ENCODE measurements at places on chromosomes 3 and 15.
A peak's percentile ranks its signal among the peaks of the same experiment; 100 is the strongest.

DNA sequence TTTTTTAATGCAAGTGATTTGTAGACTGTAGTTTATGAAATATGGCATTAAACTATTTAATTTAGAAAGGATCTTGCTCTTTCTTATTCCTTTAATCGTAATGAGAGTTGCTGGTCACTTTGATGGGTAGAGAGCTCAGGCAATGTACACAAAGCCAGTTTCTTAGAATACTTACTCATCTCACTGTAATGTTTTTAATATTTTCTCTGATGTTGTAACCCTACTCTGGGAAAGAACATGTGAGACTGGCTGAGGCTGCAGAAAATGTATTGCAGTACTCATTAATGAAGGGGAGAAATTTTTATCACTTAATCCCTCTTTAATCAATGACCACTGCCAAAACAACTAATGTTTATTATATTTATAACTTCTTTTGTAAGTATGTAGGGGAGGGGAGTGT lies 479.4 kb upstream of the KCNMB2 start:
- peak; percentile 27 for DNase-seq

GRCh38 chr3:111087924-111088469 lies 16.4 kb downstream of the NECTIN3 start:
- no peak for DNase-seq

DNA sequence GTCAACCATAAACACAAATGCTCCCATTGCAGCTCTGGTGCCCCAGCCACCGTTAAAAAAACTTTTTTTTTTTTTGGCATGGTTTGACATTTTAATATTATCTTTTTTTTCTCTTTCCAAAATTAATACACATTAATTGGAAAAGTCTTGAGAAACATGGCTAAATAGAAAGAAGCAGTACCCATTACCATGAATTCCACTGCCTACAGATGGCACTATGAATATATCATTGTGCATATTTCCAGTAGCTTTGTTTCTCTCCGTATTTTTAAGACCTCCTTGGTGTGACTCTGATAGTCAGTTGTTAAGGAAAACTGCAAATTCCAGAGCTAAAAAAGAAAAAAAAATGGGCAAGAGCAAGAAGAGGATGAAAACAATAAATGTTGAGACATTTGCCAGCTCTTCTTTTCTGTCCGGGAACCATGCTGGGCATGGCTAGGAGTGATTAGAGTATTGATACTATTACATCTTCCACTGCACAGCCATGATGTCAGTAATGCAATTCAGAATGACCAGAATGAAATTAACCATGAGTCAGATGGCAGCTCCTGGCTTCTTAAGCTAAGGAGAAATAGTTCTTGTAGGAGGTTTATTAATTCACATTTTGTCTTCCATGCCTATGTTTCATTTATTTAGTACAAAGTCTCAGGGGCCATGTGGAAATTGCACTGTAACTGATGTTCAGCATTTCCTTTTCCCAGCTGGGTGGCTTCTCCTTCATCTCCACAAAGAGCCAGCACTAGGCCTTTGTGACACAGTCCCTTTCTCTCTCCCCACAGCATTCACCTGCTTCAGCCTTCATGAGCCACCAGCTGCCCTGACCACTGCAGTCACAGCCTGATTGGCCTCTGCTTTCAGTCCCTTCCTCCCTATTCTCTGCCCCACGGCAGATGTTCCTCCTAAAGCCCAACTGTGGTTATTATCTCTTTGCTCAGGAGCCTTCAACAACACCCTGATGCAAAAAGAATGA lies 31.8 kb downstream of the SLC7A14 start:
- DNase-seq: peak; percentile 35

DNA sequence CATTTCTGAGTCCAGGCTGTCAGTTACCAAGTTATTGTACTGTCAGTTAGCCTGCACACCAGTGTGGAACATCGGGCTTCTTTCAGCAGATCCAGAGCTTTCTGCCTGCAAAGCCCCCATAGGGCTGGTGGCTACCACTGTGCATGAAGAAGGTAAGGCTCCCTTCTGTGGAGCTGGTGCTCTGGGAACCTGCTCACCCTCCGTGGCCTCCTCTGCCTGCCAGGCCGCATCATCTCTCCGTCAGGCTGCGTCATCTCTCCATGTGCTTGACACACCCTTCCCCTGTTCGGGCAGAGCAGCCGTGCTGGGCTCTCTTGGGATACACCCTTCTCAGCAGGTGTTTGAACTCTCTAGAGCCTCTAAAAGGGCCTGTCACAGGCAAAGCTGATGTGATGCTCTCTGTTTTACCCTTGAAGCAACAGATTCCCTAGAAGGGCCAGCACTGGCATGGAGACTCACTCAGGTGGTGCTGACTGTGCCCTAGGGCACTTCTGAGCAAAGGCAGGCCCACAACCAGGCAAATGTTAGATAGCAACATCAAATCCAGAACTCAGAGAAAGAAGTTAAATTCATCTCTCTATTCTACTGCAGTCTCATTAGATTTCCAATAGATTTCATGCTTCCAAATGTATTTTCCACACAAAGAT lies 261.1 kb downstream of the EPHB1 start:
- DNase-seq: no peak

GRCh38 chr15:56919609-56920366 lies 1.3 kb downstream of the TCF12 start:
- DNase-seq: peak; percentile 47

- DNase-seq: no peak
Measured at GRCh38 chr3:53705024-53705745, 141.0 kb downstream of the CHDH start.

DNA sequence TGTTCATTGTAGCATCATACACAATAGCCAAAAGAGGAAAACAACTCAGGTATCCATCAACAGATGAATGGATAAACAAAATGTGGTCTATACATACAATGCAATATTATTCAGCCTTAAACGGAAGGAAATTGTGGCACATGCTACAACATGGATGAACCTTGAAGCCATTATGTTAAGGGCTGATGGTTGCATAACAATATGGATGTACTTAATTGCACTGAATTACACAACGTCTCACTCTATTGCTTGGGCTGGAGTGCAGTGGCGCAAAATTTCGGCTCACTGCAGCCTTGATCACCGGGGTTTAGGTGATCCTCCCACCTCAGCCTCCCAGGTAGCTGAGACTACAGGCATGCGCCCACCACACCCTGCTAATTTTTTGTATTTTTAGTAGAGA lies 7.0 kb upstream of the TMEM62 start:
- no peak for DNase-seq

DNA sequence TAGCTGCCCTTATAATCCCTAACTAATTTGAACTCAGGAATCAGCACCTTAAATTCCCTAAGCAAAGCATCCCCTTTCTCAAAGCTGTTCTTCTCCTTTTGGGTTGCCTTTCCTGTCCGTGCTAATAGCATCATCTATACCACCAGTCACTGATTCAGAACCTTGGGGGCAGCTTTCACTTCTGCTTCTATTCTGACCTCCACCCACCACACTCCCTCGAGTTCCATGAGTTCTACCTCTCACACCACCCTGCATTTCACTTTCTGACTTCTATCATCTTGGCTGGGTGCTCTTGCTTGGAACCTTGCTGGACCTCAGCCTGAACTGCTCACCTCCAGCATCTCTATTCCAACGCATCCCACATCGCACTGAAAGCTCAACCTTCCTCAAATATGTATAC lies 55.4 kb upstream of the KCNMB2 start:
- DNase-seq: no peak

DNA sequence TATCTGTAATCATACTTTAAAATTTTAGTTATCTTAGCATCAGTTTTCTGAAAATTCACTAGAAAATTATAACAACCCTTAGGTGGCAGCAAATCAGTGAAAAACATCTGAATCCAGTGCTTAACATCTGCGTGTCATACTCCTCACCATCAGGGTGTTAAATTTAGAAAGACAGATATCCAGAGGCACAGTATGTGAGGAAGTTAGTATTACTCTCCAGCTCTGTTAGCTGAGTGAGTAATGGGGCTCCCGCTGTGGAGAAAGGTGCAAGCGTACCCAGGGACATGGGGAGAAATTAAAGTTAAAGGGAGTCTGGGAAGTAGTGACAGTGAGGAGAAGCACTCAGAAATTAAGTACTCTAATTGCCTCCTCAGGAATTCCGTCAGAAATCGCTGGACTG lies 50.9 kb downstream of the CEP63 start:
- DNase-seq: peak; percentile 30

DNA sequence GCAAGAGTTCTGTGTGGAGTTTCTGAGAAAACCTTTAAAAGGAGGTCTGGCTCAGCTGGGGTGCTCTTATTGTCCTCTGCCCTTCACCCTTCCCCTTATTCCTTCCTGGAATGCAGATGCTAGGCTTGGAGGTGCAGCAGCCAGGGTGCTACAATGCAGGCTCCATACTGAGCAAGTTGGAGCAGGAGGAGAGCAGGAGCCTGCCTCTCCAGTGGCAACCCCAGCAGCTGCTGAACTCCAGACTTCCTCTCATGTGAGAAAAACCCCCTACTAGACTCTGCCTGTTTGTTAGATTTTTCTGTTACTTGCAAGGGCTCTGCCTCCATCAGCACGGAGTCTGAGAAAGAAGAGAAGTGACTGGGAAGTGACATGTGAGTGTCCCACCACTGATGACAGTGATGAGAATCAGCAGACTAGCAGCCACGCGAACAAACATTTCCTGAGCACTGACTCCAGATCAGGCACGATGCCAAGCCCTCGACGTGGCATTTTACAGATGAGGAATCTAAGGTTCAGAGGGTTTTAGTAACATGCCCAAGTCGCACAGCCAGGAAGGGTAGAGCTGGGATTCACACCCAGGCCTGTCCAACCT lies 16.1 kb upstream of the RARRES1 start:
- DNase-seq: peak; percentile 62

DNA sequence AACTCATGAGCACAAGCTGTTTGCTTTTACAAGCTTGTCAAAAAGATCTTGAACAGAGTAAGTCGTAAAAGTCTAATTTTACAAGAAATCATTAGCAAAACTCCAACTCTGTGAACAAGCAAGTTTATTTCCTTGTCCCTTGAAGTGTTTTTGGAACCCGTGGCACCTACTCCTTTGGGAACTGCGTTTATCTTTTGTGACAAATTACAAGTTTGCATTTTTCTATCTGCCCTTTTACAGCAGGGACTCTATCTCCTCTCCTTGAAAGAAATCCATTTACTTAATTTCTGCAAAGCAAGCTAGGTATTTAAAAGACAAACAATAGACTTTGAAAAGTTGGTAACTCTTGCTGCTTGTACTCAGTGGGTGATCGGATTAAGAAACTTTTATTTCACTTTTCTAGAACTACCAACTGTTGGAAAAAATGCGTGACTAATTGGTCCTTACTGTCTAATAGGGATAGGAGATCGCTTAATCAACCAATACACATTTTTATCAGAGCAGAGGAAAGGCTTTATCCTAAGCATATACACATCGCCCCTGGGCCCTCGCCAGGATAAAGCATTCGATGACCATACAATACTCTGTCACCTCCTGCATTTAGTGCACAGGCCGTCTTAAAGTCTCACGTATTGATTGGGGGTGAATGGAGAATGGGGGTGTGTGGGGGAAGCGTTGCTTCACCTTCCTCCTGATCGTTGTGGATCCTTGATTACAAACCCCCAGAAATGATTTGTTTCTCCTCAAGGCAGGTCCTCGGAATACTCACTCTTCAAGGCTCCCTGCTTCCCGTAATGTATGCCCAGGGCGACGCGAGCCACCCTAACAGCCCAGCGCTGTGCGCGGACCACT lies 1.7 kb downstream of the PRTG start:
- DNase-seq: peak; percentile 39

DNA sequence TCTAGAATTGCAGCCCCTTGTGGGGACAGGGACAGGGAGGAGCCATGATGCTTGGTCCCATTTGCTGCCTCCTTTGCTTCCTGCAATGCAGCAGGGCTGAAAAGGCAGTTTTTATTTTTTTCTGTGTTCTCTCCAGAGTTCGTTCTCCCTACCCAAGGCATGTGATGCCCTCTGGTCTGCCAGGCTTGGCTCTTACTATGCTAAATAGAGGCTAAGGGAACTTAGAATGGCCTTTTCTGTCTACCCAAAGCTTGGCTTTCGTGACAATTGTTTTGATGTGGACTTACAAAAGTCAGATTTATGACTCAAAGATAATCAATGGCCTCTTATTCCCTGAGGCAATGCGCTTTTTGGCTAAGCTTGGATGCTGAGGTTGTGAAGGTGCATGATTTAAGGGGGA lies 293.3 kb upstream of the TBL1XR1 start:
- no peak for DNase-seq

GRCh38 chr3:53836084-53836872 lies 9.9 kb downstream of the CHDH start:
- no peak for DNase-seq

- DNase-seq: no peak
Measured at GRCh38 chr3:42549131-42549530, 32.6 kb downstream of the SEC22C start.

- DNase-seq: no peak
Measured at GRCh38 chr15:57061696-57062095, 143.3 kb downstream of the TCF12 start.

DNA sequence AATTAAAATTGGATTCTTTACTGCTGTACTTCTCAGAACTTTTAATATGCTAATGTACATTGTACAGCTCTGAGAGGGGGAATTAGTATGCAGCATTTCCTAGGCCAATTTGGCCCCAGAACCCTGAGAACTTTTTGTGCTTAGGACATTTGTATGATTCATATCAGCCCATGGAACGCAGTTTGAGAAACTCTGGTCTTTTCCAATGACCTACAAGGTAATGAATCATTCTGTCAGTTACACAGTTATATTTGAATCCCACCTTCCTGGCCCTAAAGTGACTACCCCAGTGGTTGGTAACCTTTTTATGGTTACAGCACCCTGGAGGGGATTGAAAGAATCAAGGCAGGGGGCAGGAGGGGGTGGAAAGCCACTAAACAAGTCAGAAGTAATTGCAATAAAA lies 25.6 kb upstream of the KBTBD12 start:
- DNase-seq: peak; percentile 92

DNA sequence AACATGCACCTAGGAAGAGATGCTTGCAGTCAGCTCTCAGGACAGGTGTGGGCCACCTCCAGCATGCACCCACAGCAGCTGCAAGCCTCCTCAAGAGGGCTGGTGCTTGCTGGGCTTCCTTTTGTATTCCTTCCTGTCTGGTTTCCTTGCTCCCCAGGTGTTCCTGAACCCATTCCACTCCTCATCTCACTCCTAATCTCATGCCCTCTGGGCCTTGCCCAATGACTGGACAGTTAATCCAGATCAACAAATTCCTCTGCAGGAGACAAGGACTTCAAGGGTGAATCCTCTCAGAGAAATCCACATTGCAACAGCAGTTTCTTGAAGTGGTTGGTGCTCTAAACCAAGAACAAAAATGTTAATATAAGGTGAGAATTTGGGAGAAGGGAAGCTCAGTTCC lies 30.7 kb downstream of the RASGRP1 start:
- no peak for DNase-seq

All from choroid plexus epithelial cell (primary cell).